ENCODE measurements at places on chromosomes 5 and 9. TPM values are rescaled to one million over a fixed set of nuclear protein-coding genes. Genes with fewer than 3 reads are reported as not detected.

DNA sequence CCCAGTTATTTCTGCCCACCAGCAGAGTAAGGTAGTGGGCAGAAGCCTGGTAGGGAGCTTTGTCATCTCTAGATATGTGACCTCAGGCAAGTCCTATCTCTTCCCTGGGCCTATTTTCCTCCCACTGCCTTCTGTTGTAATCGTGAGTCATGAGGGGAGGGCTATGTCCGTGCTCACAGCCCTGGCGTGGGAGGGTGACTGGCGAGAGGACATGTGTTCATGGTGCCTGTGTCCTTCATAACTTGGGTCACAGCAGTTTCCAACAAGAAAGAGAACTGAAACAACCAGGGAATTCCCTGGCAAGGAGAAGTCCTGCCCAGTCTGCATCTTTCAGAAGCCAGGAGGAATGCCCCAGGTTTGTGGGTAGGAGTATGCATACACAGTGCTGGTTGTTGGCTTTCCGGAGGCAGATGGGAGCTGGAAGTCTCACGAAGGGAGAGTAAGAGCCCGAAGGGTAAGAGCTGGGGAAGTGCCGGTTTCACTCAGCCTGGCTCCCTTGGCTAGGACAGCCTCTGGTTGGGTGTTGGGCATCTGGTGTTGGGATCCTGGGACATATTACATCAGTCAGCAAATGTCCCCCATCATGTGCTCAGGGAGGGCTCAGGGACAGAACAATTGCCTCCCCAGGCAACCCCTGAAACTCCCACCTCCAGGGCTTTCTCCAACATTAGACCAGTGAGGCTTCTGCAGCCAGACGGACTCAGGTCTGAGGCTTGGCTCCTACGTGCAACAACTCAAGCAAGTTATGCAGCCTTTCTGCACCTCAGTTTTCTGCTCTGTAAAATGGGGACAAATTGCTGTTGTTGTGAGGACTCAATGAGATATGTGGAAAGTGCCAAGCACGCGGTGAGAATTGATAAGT is 4.3 kb upstream of the TIFAB start:
- DNase-seq, result no peak

GRCh38 chr9:28456861-28457260 is 883.6 kb upstream of the C9orf72 start:
- peak; percentile 8 for DNase-seq

DNA sequence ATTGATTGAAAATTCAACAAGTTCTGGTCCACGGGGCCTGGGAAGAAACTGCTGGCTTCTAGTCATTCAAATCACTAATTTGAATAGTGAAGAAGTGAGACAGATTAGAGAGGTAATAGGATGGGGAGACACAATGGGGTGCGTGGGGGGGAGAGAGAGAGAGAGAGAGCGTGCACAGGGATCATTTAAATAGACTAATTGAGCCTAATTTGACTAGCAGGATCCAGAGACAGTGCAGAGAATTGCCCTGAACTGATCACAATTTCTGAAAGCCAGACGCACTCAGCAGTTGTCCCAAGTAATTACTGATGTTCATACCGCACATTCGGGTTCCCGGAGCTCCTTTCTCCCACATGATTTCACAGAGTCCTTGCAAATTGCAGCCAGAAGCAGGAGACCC is 50.3 kb upstream of the C5orf58 start:
- no peak for DNase-seq

DNA sequence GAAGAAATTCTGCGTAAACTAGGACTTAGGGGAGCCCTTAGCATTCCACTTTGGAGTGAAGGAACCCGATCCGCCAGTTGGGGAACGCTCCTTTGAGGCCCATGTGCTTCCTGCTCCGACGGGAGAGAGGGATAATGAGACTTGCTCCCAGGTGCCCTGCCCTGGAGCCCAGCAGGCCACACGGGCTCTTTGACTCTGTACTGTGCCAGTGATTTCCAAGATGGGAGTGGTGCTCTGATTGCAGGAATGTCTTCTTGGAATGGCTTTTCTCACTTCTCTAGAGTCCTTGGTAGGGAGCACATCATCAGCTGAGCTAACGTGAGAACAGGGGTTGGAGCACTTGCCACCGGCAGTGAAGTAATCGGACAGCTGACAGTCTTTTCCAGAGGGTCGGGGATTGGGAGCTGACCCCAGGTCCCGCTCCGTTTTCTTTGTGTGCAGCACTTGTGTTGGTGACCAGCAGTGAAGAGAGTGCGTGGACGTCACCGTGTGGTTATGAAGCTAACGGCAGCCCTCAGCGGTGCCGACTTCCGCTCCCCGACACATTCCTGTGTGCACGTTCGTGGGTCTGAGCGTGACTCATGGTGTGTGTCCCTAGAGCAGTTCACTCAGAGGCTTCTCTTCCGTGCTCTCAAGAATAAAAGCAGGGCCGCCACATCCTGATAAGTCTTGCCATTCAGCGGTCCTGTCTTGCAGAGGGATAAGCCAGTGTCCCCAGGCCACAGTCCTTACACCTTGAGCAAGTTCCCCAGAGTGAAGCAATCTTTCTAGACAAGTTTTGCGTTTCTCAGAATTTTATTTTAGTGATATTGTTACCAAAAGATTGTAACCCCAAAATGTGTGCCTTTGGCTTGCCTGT is 25.6 kb downstream of the ABL1 start:
- DNase-seq, result peak; percentile 70

DNA sequence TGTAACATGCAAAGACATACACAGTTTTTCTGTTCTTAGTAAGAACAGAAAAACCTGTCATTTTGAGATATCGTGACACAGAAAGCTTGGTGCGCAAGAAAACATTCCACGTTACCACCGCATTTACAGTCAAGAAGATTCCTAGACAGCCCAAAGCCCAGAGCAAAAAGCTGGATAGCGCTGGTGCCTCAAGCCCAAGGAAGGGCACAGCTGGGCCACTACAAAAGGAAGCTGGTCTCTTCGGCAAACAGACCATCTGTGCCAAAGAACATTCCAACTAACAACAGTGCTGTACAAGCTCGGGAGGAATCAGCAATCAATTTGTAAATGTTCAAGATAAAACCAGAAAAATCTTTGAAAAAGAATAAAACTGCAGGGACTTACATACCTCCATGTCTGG is 31.0 kb downstream of the PSMB7 start:
- DNase-seq, result no peak

GRCh38 chr5:132008163-132008473 is 3.3 kb downstream of the ACSL6 start:
- no peak for DNase-seq

GRCh38 chr5:6483880-6484382 is 35.3 kb downstream of the UBE2QL1 start:
- DNase-seq, result no peak

GRCh38 chr9:133875131-133875530 is 117.0 kb downstream of the VAV2 start:
- no peak for DNase-seq

DNA sequence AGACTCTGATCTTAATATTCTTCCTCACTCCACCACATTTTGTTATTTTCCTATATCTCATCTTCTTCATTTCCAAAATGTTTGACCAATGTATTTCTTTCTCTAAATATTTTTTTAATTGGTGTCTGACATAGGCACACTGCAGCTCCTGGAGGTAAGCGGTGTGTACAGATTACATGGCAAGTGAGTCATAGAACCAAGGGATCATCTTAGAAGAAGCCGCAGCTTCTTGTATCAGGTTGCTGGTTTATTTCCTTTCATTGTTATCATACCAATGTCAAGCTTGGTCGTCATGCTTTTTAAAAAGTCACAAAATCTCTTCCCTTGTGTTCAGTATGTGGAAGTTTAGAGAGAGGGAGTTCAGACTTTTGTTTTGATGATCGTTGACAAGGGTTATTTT is 526.1 kb upstream of the CDH18 start:
- no peak for DNase-seq

DNA sequence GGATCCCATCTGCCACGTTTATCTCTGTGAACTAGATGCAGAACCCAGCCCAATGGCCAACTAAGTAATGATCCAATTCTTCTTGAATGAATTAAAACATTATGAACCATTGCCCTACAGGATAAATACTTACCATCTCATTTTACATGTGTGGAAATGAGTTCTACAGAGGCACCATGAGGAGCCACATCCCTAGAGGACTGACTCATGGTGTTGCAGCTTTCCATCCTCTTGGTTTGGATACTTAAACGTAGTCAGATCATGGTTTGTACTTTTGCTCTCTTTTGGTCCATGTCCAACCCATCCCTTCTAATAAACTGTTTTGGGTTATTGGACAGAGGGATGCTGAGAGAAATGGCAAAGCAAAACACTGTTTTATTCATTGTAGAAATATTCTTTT is 484.8 kb downstream of the EBF1 start:
- DNase-seq, result no peak

GRCh38 chr9:110947491-110948044 is 90.7 kb downstream of the LPAR1 start:
- no peak for DNase-seq

DNA sequence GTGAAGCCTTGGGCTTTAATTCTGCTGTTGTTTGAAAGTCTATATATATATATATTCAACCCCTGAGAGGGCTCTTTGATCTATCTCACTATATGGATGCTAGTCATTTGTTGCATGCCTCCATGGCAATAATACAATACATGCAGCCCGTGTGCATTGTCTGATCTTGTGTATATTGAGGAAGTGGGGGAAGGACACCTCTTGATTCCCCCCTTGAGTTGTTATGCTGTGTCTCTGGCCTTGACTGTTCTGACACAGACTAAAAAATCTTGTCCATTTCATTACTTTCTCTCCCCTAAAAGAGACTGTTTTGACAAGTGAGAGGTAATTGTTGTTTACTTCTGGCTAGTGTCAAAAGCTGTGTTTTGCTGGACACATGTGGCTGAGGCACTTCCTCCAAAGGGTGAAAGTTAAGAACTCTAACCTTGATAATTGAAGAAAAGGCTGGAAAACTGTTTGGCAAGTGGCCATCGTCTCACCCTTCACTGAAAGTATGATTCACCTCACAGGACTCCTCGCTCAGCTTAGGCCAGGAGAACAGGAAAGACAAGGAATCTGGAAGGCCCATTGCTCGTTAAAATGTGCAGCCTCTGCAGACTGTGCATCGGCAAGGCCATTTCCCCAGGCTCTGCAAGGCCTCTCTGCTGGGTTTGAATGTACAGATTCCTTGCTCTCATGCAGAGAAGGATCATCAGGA is 304.0 kb downstream of the PRELID2 start:
- DNase-seq, result peak; percentile 14

DNA sequence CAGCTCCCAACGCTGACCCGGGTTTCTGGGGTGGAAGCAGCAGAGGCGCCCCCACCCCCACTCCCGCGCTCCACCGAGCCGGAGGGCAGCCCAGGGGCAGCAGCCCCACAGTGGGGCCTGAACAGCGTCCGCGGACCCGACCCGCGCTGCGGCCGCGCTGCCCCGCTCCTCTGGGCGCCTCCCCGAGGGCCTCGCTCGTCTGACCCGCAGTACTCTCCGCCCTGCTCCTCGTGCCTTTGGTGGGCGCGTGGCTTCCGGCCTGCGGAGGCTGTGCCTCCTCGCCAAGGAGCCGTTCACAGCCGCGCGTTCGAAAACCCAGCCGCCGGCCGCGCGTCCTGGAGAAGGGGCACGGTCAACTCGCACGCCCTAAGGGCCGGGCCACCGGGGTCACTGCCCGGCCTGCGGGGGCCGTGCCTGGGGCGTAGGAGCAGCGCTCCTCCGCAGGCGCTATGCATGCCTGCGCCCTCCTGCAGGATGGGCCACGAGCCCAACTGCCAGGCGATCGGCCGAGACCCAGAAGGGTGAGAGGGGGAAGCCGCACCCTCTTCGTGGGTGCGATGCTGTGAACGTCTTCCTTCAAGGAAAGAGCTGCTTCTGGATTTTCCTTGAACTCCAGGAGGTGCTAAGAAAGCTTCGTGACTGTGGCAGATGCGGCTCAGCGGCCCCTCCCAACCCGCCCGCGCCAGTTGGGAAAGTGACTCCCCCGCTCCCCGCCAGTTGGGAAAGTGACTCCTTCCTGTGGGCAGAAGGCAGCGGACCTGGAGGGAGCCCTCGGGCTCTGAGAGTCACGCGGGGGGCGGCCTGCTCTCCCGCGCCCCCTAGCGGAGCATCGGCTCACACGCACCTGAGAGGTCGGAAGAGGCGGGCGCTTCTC is 82.7 kb downstream of the HSD17B3 start:
- peak; percentile 54 for DNase-seq

DNA sequence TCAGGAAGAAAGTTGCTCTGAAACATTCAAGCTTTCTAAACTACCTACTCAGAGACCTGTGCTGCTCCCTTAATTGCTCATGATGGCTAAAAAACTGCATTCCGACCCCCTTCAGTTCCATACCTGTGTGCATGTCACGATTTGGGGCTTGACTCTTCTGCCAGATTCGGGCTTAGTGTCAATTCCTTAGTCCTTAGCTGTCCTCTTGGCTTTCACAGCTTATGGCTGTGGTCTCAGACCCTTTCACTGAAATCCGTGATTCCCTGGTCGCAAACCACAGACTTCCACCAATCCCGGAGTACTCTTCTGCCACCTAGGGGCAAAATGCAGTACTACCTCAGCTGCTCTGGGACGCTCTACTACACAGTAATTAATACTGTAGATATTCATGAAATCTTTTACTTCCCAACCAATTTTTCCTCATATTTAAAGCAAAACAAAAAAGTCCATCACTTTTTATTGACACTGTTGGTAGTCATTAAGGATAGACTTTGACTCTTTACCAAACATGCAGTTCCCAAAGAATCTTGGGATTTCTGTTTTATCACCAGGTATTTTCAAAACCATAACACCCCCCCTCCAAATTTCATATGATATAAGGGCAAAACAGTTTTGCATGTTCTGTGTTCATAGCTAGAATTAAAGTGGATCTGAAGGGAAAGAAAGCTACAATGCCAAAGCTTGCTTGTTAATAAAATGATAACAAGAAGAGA is 617.4 kb downstream of the SLCO4C1 start:
- peak; percentile 70 for DNase-seq

DNA sequence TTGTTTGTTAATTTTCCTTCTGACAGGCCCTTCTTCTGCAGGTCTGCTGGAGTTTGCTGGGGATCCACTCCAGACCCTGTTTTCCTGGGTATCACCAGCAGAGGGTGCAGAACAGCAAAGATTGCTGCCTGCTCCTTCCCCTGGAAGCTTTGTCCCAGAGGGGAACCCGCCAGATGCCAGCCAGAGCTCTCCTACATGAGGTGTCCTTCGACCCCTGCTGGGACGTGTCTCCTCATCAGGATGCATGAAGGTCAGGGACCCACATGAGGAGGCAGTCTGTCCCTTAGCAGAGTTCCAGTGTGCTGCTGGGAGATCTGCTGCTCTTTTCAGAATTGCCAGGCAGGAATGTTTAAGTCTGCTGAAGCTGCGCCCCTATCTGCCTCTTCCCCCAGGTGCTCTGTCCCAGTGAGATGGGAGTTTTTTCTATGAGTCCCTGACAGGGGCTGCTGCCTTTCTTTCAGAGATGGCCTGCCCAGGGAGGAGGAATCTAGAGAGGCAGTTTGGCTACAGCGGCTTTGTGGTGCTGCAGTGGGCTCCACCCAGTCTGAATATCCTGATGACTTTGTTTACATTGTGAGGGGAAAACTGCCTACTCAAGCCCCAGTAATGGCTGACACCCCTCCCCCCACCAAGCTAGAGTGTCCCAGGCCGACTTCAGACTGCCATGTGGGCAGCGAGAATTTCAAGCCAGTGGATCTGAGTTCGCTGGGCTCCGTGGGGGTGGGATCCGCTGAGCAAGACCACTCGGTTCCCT is 772.0 kb upstream of the FAM174A start:
- DNase-seq, result no peak

The CAMSAP1 gene
- 29.0 TPM for polyA plus RNA-seq

The RIC1 gene
- polyA plus RNA-seq, result 30.6 TPM

Measured in renal pelvis (tissue), 12 donors.